ENCODE measurements at places on chromosomes 4 and X.

GRCh38 chr4:152828122-152828521 is 48.4 kb downstream of the ARFIP1 start:
- DNase-seq = no peak

DNA sequence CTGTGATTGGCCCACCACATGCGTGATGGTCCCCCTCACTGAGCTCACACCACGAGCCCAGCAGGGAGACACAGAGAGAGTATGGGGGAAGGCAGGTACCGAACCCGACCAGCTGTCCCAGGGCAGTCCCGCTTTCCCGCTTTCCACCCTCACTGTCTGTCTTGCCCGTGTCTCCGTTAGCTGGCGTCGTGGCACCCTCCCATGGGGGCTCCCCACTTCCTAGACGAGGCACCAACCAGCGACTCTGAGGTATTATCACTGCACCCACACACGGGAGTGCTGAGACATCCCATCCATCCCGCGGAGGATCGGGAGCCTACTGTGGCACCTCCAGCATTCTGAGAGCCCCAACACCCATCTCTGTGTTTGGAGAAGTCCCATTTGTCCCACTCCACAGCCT is 43.0 kb upstream of the NHSL2 start:
- no peak for DNase-seq

DNA sequence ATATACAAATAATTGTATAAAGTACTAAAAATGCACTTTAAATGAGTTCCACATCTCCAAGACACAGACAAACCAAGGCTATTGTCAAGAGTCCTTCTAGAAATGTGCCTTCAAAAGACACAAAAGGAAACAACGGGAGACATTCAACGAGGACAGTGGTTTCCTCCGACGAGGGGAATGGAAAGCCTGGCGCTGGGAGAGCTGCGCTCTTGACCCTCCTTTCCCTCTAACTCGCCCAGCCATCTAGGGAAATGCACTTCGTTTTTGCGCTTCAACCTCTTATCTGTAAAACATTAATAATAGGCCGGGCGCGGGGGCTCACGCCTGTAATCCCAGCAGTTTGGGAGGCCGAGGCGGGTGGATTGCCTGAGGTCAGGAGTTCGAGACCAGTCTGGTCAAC is 37.0 kb downstream of the ZFP42 start:
- DNase-seq = no peak

DNA sequence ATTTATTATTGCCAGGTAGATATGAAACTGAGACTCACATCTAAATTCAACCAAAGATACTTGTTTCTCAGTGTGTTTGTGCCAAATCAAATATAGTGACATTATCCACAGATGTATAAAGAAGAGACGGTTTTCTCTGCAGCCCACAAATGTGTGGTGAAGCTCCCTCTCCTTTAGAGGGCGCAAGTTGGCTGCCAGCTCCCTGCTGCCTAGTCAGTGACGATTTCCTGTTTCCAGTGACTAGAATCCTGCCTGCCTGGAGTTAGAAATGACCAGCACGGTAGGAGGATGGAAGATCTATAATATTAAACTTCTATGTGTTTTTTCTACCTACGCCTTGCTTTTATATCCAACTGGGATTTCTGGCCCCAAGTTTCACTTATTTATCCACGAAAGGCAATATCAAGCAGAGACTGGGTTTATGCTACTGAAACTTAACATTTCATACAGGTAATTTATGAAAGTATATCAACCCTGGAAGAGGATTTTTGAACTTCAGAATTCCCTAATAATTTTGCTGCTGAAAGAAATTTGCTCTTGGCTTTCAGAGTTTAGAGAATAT is 1793.7 kb upstream of the TENM3 start:
- no peak for DNase-seq

DNA sequence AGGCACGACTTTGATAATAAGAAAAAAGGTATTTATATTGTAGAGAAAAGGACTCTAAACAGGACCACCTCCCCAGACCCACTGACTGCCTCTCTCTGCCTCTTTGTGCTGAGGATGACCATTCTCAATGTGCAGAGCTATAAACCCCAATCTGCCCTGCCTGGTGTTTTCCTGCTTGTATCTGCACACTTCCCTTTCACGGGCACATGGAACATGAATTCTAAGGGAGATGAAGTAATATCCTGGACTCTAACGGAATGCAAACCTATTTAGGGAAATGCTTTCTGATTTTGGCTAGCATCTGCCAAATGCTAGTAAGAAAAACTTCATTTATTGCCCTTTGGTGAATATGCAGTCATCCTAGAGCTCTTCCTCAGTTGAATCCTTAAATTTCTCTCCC is 2.4 kb downstream of the DIPK2B start:
- no peak for DNase-seq

DNA sequence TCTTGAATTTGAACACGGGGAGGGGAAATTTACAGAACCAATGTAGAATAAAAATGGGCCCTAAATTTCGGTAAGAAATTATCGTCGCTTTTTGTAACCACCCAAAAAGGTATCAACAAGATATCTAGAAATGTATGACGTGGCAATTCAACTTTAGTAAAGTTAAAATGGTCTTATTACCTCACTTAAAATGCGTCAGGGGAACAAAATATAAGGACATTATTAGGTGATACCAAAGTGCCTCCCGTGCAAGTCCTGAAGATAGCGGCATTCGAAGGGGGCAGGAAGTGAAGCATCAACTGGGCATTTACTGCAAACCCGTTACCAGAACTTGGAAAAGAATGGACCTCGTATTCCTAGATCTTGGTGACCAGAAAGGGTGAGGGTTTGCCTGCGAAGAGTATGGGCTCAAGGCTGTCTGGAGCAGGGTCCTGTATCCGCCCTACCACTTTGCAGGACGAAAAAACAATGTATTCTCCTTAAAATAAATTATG is 980 bp downstream of the AP1S2 start:
- DNase-seq = no peak

DNA sequence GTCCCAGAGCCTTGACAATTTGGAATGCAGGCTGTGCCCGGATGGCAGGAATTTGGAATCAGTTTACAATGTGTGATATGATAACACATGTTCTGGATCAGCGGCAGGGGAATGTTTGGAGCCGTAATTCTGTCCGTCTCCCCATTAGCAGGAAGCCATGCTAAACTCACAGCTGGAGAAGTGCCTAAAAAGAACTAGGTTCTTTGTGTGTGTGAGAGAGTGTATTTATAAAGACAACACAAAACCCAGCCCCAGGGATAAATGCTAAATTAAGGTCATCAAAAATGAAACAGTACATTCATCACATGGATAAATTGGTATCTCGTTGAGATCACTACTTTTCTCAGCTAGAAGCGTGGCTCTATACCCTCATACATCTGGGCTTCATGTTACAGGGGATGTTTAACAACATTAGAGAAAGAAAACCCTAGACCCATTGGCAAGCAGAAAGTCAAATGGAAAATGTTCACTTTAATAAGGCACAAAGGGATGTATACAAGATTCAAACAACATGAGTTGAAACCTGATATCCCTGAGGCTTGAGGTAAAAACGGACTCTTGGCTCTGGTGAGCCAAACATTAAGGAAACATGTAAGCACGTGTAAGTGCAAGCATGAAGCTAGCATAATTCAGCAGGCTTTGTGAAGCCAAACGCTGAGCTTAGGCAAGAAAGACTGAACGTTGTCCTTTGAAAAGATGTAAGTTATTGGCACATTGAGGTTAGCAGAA is 18.0 kb upstream of the TMEM131L start:
- no peak for DNase-seq

DNA sequence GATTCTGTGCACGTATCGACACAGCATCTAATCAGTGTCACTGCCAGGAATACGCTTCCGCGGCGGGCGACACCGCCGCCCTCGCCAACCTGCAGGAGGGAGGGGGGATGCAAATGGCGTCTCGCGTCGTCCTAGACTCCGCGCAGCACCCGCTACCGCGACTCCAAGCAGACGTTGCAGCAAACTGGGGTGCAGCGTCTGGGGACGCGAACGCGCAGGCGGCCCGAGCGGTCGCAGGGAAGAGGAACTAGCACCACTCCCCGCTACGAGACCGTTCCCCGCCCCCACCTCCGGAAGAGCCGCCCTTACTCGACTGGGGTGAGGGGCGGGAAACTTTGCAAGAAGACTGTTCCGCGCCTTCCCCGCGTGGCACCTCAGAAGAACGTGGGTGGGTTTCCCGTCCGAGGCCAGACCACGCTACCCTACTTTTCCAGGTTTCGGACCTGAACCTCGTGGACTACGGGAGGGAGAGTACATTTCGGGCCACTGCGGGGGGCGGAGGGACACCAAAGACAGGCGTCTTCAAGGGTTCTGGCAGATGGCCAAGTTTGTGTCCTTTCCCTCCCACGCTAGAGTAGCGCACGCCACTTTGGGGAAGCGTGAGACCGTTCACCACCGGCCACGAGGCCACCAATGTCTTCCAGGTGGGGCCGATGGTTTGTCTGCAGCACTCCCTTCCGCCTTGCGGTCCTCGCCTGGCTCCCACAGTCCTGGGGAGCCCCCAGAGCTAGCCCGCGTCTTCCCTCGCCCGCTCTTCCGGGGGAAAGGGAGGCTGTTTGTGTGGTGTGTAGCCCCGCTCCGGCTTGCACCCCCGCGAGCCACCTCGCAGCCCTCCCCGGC is 78.0 kb upstream of the BCOR start:
- DNase-seq = peak; percentile 56

DNA sequence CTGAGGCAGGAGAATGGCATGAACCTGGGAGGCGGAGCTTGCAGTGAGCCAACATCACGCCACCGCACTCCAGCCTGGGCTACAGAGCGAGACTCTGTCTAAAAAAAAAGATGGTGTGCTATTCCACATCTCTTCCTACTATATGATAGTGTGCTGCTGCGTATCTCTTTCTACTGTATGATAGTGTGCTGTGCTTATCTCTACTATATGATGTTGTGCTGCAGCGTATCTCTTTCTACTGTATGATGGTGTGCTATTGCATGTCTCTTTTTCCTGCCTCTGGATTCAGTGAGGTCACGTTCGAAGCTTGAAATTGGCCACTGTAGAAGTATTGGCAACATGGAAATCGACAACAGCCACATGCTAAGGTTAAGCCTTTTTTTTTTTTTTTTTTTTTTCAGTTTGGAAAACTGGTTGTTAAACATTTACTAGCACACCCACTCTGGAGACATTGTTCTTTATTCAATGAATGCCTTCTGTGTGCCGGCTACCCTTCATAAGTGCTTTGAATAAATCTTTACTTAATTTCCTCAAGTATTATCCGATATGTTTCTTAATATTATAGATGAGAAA is 31.0 kb downstream of the ARFIP1 start:
- no peak for DNase-seq

DNA sequence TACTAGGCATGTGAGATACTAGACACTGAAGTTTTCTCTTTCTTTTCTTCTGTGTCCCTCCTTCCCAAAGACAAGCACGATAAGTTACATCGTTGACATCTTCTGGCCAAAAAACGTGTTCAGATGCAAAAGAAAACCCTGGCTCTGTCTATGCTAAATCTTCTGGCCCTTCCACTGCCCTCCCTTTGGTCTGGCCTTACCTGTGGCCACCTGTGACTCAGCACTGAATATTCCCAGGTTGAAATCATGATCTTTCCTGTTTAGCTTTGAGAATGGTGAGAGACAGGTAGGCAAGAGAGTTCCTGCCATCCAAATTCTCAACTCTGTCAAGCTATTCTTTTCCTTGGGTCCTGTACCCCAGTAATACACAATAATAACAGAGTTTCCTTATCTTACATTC is 12.3 kb downstream of the CLCN5 start:
- no peak for DNase-seq

DNA sequence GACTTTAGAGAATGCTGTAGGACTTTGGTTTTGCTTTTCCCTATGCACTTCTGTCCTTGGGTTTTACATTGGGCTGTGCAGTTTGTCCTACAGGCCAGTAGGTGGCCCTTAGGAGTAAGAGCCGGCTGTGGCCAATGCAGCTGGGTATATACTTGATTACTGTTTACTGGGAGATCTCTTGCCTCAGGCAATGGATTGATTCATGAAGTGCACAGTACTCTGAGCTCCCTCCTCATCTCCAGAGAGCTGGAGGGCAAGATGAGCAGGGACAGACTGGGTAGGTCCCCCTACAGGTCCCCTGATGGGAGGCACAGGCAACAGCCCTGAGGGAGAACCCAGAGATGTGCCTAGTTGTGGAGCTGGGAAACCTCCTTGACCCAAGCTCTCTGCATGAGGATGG is 103.8 kb upstream of the QRFPR start:
- no peak for DNase-seq

- DNase-seq = no peak
Measured at GRCh38 chrX:16014171-16014570, 109.2 kb upstream of the GRPR start.

- no peak for DNase-seq
Measured at GRCh38 chrX:143571521-143571920, 54.2 kb upstream of the SPANXN3 start.

- DNase-seq = peak; percentile 59
Measured at GRCh38 chr4:145482209-145483037, 770 bp downstream of the SMAD1 start.

DNA sequence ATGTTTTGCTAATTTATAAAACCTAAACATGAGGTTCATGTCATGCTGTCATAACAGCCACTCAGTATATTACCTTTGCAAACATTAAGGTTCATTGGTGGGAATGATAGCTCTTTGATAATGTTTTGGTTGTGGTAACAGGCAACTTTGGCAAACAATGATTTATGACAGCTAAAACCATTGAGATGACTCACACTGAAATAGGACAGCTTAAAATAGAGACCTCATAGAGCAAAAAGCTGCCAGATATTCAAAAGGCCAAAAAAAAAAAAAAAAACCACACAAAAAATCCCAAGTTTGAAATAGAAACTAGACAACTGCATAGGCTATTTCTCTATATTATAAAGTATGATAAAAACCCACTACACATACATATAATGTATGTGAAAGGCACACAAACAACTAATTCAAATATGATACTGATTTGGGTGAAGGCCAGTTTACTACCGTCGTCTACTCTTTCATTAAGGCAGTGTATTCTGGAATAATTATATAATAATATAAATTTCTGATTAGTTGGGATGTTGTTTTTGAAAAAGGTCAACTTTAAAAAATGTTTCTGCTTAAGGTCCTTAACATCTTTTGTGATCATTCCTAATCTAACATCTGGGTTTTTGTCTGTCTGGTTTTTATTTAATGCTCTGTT is 646.0 kb upstream of the PITX2 start:
- no peak for DNase-seq

- DNase-seq = no peak
Measured at GRCh38 chr4:156969101-156969500, 2.5 kb downstream of the PDGFC start.

DNA sequence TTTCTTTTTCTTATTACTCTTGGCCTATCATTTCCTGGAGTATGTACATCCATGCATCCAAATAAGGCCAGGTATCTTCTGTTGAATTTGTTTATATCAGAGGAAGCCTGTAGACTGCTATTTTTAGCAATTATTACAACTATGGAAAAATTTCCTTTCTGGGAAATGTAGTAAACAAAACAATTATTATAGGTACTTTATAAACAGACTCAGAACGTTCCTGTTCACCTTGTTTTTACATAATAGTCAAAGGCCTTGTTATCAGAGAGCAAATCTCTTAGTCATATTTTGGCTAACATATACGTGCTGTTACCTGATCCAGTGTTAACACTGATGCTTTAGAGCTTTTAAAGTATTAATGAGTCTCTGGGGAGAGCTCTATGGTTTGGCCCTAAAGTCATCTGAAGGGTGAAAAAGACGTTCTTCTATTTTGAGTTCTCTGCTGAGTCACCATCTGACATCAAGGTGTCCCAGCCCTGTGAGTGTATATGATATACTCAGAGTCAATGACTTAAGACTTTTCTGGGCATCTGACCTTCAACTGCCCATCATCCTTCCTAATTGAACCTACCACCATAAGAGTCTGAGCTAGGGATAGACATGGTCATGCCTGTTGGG is 7.3 kb downstream of the SPARCL1 start:
- DNase-seq = no peak

GRCh38 chr4:180261346-180261745 is 1981.9 kb upstream of the TENM3 start:
- DNase-seq = no peak

All from stimulated activated CD4-positive, alpha-beta T cell treated with anti-CD3 and anti-CD28 coated beads, Interleukin-15, amount 100 ng/mL, for 1 hour (primary cell).